ENCODE measurements at places on chromosomes 11 and 22.

- DNase-seq, result no peak
Observed at GRCh38 chr11:44600839-44601383, 35.4 kb downstream of the CD82 start.

- DNase-seq, result peak; percentile 18
Observed at GRCh38 chr11:63613517-63614135, 607 bp downstream of the PLAAT3 start.

- no peak for DNase-seq
Observed at GRCh38 chr11:71446942-71447688, 1.1 kb downstream of the DHCR7 start.

GRCh38 chr11:102456381-102456780, 3.8 kb upstream of the TMEM123 start:
- DNase-seq, result no peak

GRCh38 chr11:106621484-106621883, 396.8 kb downstream of the GUCY1A2 start:
- no peak for DNase-seq

GRCh38 chr11:109731451-109731850, 309.5 kb downstream of the C11orf87 start:
- DNase-seq, result no peak

DNA sequence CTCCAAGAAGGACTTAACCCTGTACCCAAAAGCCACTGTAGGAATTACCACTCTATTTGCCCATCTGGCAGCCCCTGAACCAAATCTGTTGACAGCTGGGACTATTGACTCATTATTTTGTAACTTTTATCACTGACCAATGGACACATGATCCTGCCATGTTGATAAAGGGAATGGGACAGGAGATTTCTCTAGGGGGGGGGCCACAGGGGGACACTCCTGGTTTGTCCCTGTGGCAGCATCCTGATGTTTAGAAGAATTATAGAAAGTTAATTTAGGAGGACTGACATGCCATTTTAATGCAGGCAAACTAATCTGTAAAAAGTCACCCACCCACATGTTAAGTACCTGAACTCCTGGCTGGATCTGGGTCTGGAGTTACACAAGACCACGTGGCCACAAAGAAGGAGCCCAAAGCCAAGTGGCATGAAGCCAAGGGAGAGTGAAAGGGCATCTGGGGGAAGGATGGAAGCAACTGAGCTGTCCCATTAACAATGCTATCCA, 558.1 kb downstream of the ETS1 start:
- no peak for DNase-seq

DNA sequence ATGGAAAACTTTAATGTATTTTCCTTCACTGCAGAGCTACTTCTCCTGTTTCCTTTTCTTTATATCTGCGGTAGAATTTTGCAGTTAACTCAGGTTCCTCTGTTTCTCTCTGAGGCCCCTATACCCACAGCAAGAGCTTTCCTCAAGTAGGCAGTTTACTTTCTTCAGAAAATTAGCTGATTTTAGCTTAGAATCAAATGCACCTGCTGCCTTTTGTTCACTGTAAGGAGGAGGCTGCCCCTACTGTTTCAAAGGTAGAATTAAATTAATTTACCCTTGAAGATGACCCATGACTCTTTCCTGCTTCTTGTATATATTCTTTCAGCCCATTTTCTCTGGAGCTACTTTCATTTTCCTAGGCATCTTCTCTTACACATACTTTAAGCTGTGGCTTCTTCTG, 68.7 kb upstream of the GDPD4 start:
- no peak for DNase-seq

GRCh38 chr22:20212754-20213699, 55.1 kb downstream of the RTN4R start:
- no peak for DNase-seq

DNA sequence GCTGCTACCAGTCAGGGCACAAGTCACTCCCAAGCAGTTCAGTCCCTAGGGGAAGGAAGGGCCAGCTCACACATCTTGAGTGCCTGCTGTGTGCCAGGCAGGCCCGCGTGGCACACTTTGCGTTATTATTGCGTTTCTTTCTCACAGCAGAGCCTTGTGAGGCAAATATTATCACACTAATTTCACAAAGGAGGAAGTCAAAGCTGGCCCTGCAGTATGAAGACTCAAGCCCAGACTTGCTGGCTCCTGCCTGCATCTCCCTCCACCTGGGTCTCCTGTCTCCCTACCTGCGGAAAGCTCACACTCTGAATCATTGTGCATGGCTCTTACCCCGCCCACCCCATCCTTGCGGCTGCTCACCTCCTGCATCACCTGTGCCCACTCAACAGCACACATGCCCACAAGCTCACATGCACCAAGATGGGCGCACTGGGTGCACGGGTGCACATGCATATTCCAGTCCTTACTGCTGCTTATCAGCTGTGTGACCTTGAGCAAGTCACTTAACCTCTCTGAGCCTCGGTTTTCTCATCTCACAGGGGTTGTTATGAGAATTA, 31.7 kb upstream of the P2RY2 start:
- no peak for DNase-seq

GRCh38 chr11:111001081-111001430, 244.5 kb upstream of the POU2AF2 start:
- no peak for DNase-seq

DNA sequence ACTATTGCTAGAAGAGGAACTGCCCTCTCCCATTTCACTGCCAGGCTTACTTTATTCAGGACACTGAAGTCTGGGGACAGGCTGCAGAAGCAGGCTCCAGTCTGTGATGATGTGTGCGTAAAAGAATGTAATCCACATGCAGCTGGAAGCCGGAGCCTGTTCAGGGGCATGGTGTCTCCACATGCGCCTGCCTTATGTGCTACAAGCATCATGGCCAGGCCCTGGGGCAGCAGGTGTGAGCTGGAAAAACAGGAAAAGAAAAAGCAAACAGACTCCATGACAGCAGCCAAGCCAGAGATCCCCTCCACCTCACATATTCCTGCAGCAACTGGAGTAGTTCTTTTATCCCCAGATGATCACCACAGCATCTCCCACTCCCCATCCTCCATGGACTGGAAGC, 33.4 kb downstream of the ARFGAP2 start:
- no peak for DNase-seq

GRCh38 chr22:37775785-37776638, 31.7 kb upstream of the GCAT start:
- DNase-seq, result no peak

GRCh38 chr11:57410287-57410686, 16.6 kb downstream of the SLC43A3 start:
- DNase-seq, result no peak

DNA sequence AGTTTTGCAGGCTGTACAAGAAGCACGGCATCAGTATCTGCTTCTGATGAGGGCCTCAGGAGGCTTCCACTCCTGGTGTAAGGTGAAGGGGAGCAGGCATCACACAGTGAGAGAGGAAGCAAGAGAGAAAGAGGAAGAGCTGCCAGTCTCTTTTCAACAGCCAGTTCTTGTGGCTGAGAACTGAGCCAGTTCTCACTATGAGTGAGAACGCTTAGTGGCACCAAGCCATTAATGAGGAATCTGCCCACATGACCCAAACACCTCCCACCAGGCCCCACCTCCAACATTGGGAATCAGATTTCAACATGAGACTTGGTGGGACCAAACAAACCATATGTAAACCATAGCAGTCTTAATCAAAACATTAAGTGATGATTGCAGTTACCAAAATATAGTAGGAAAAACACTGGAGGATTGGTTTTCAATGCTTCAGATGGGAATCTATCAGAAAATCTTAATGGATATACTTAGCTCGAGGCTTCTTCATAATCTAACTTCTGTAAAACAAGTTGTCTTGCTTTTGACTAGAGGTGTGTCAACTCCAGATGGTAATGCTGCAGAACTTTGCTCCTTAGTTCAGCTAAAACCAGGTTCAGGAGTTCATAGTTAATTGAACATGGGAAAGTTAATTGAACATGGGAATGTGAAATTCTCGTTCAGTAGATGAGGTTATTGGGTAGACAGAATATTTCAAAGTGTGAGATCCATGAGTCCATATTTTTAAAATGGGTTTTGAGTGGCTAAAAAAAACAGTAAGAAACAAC, 12.2 kb downstream of the FAR1 start:
- DNase-seq, result no peak

DNA sequence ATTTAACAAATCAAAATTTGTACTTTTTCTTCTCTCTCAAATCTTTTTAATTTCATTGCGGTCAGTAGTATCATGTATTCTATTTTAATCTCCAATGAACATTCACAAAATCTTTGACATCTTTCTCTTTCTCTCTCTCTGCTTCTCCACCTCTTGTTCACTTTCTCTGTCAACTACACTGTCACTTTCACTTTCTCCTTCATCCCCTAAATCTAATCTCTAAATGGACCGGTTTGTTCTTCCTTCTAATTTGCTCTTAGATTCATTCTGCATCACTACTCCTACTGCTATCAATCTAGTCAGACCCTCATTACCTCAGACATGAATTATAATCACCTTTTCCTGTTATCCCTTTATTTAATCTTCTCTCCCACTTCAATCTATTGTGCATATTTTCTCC, 18.6 kb downstream of the CCDC73 start:
- DNase-seq, result no peak

- no peak for DNase-seq
Observed at GRCh38 chr11:1521382-1522080, 35.0 kb upstream of the MOB2 start.

- DNase-seq, result no peak
Observed at GRCh38 chr11:64466115-64466718, 107.3 kb downstream of the RPS6KA4 start.

DNA sequence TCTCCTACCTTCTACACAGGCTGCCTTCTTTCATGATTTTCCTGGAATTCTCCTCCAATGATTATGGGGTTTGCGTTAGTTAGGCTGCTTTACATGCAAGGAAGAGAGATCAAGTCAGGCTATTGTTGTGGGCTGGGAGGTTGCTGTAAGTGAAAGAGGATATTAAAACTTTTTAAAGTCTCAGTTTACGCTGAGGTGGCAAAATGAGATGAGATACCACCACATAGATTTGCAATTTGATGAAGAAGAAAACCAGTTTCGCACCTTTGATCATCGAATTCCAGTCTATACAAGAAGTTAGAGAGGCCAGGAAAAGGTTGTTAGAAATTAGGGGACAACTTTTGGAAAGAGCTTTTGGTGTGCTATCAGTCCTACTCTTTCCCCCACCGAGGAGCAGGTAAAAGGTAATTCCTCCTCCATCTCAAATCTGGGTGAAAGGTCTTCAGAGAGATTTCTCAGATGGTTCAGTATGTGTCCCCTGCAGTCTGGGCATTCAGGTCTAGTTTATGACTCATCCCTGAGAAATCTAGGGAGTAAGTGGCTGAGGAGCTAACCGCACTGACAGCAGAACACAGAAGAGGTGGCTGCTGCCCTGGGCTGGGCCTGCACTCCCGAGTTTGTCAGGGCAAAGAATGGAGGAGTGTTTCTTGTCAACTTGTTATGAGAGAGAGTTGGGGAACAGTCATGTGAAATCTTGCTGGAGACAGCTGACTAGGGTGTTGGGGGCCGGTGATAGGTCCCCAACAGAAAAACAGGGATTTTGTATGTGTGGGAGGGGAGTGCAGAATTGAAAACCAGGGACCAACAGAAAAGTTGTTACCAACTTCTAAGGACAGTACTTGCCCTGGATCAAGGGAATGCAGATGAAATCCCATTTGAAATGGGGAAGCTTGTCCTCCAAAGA, 34.7 kb downstream of the CCDC83 start:
- no peak for DNase-seq

GRCh38 chr22:21102659-21103267, 57.0 kb downstream of the LRRC74B start:
- DNase-seq, result no peak

GRCh38 chr11:128924104-128924503, 18.6 kb downstream of the TP53AIP1 start:
- DNase-seq, result no peak
